ENCODE measurements at places on chromosomes 3 and 15. TPM values are rescaled to one million over a fixed set of nuclear protein-coding genes. Genes with fewer than 3 reads are reported as not detected.

PLSCR5 gene
- total RNA-seq: not detected

DNA sequence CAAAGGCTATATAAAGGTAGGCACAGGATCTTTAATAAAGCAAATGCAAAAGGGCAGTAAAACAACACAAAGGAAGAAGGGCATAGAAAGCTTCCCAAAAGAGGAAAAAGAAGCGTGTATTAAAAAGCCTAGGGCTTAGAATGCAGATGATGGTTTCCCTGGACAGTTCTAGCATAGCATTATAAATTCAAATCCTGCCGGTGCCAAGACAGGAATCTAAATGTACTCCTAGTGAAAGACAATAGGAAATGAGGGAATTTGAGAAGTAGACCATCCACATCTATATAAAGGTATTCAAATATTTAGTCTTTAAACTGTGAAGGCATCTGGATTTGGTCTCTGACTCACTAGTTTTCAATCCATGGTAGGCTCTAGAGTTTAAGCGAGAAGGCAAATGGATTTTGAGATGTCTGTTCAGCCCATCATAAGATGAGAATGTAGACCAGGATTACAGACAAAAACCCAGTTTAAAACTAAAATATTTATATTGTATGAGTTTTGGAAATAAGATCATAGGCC lies 431.8 kb downstream of the TBL1XR1 start:
- DNase-seq: no peak

PLIN1 gene
- total RNA-seq: not detected

- DNase-seq: peak; percentile 94
Observed at GRCh38 chr3:15647611-15648167, 46.1 kb downstream of the BTD start.

GRCh38 chr3:113485161-113485609 lies 29.8 kb downstream of the SPICE1 start:
- DNase-seq: no peak

AMIGO3 gene
- 4.2 TPM for total RNA-seq

DNA sequence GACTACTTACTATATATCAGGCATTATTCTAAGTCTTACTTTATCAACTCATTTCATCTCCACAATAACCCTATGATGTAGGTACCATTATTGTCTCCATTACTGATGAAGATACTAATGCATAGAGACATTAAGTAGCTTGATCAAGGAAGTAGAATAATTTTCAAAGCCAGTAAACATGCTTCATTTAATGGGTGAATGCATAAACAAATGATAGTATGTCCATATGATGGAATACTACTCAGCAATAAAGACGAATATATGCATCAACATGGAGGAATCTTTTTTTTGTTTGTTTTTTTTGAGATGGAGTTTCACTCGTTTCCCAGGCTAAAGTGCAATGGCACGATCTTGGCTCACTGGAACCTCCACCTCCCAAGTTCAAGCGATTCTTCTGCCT lies 184.9 kb downstream of the FMN1 start:
- no peak for DNase-seq

DNA sequence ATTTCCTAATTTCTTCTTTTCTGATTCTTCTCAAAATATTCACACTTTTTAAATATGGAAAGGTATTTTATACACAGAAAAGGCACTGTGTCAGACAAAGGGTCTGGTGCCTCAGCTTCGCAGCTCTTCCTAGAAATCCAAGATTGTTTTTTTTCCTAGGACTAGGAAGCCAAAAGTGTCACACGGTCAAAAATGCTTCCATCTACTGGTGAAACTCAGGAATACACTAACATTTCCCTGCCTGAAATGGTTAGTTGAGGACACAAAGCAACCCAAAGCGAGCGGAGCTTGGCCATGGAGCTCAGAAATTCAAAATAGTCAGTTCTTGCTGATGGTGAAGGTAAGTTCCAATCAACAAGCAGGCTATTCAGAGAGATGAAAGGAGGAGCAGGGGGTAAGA lies 426.5 kb upstream of the RASGRP1 start:
- DNase-seq: peak; percentile 71

MYL3 gene
- total RNA-seq: not detected

CISH gene
- 8.4 TPM for total RNA-seq

DNA sequence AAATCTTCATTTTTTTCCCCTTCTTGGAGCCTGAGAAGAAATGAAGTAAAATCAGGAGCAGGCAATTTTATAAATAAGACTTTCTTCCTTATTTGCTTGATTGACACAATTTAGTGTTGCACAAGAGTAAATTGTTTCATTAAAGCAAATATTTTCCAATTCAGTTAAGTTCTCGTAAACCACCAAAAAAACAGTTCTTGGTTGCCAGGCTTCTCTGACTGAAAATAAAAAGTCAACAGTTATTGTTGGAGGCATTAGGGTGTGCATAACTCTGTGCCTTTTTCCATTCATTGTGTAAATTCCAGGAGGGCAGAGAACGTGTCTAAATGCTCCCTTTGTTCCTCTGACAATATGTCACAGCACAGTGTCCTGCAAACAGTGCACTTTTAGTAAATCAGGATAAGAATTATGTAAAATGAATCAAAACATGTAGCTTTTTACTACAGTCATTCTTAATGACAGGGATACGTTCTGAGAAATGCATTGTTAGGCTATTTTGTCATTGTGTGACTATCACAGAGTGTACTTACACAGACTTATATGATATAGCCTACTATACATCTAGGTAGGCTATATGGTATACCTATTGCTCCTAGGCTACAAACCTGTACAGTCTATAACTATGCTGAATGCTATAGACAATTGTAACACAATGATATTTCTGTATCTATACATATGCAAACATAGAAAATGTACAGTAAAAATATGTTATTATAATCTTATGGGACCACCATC lies at the start of gene CP:
TSS of gene CP (minus strand) at position 47 of the 735 bp plus-strand sequence. CDS start at position 10, 37 bp downstream.
- no peak for DNase-seq

DNA sequence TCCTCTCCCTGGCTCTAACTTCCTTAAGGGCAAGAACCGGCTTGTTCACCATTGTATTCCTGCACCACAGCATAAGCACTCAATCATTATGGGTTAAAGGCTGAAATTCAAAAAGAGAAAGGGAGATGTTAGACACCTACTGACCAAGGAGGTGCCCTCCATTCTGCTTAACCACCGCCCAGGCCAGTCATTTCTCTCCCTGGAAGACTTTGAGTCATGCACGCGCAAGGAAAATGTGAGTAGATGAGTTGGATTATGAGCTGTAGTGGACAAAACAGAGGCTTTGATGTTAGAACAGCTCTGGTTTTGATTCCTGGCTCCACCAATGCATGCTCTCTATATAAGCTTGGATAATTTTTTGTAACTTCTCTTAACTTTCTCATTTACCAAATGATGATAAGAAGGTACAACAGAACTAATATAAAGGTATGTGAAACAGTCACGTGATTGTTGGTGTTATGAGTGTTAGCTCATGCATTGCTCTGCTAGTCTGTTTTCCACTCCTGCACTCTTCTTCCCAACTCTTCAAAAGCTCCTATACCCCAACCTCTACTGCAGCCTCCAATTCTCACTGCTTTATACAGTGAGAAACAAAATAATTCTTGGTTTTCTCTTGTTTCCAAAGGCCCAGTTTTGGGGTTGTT lies 148.4 kb upstream of the ATP11B start:
- no peak for DNase-seq

DNA sequence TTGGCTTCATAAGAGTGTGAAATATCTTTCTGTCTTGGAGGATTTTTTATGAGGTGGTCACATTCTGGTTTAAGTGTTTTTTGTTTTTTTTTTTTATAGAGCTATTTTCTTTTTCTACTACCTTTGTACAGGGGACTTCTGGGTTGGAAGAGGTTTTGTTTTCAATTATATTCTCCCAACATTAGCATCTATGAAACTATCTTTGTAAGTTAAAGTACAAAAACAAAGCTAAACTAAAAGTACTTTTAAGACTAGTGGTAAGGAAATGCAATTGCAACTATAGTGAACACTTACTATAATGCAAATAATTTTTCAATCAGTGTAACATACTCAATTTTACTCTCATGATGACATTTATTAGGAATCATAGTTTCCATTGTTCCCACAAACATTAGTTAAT lies 688.2 kb downstream of the SI start:
- DNase-seq: no peak

MAGEL2 gene
- 2.2 TPM for total RNA-seq

DNA sequence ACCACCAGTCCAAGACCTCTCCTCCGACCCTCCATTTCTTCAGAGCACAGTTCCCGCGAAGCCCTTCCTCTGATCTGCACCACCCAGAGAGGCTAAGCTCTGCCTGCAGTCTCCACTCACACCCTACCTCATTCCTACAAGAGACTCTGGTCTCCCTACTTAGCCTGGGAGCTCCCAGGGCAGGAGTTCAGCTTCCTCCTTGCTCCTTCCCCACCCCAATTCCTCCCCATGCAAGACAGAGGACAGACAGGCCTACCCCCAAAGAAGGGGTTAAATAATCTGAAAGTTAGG lies 12.6 kb upstream of the VIPR1 start:
- no peak for DNase-seq

GRCh38 chr15:40342416-40343320 lies 1.9 kb upstream of the CCDC9B start:
- no peak for DNase-seq

DNA sequence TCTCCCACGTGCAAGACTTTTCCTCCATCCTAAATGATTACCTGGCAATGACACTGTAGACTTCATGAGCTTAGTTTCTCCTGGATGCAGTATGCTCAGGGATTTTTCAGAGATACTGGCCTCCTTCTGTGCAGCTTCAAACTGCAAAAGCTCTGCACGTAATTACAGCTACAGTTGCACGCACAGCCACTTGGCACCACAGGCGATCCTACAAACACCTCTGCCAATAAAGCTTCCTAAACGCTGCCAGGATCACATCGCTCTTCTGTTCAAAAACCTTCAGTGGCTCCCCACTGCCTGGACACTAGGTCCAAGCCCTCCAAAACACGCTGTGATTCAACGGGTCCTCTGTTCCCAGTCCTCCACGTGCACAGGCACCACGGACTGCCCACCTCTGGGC lies 49.5 kb downstream of the NUP210 start:
- DNase-seq: no peak

- no peak for DNase-seq
Observed at GRCh38 chr3:66165660-66166059, 55.1 kb upstream of the SLC25A26 start.

GRCh38 chr15:70053001-70053715 lies 44.6 kb downstream of the TLE3 start:
- no peak for DNase-seq

DNA sequence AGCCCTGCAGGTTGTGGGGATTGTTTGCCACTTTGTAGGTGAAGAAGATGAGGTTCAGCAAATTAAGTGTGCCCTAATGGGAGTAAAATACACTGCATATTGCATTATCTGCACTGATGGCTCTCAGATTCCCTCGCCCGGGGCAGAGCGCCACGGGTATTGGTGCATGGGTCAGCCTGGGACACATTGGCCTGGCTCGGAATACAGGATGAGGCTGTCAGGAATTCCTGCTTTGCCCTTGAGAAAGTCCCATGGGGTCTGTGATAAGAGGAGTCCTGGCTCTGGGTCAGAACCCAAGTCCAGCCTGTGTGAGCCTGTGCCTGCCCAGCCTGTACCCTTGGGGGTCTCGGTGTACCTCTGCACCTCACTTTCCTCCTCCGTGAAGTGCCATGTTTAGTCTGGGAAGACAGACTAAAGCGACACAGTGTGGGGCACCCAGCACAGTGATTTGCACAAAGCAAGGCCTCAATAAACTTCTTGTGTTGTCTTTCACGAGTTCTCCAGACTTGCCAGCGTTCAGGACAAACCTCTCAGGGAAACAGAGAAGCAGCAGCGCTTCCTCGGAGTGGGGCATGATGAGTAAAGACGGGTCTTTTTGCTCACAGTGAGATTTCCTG lies 107.6 kb downstream of the LRRK1 start:
- DNase-seq: no peak

CNOT10 gene
- total RNA-seq: 23.9 TPM

ALDH1A3 gene
- 148 TPM for total RNA-seq

SEMA3B gene
- 3.3 TPM for total RNA-seq

CAMKV gene
- total RNA-seq: not detected

- DNase-seq: peak; percentile 96
Observed at GRCh38 chr15:43329960-43330779, at the start of gene LCMT2. Gene LCMT2 (minus strand): TSS chr15:43330573. CDS start chr15:43330489, 84 bp downstream.

GOLGA8T gene
- not detected for total RNA-seq

- DNase-seq: no peak
Observed at GRCh38 chr3:53114412-53115074, 15.7 kb downstream of the RFT1 start.

DNA sequence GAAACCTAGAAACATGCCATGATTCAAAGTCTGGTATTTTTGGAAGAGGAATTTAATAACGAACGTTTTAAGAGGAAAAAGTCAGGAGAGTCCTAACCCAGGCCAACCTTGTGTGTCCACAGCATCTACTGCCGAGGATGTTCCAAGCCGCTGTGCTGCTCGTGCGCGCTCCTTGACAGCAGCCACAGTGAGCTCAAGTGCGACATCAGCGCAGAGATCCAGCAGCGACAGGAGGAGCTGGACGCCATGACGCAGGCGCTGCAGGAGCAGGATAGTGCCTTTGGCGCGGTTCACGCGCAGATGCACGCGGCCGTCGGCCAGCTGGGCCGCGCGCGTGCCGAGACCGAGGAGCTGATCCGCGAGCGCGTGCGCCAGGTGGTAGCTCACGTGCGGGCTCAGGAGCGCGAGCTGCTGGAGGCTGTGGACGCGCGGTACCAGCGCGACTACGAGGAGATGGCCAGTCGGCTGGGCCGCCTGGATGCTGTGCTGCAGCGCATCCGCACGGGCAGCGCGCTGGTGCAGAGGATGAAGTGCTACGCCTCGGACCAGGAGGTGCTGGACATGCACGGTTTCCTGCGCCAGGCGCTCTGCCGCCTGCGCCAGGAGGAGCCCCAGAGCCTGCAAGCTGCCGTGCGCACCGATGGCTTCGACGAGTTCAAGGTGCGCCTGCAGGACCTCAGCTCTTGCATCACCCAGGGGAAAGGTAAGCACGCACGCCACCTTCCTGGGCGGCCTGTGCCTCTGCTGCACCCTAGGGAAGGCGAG lies 28.4 kb downstream of the PML start:
- no peak for DNase-seq

EPHB1 gene
- total RNA-seq: 2.1 TPM

CFAP91 gene
- 0.10 TPM for total RNA-seq

DNA sequence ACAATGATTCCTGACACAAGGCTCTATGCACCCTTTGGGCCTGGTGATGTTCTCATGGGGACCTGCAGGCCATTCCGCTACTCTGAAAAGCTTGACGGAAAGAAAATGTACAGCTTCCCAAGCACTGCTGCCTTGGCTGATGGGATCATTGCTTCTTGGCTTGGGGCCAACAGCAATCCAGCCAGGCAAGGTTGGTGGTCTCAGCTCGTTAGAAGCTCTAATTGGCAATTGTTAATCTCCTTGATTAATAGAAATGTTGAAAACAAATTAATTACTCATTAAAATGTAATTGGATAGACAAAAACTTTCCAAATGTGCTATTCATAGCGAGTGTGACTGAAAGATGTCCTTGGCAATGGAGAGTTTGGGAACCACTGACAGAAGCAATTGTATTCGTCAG lies 16.3 kb upstream of the MYZAP start:
- no peak for DNase-seq

- no peak for DNase-seq
Observed at GRCh38 chr3:29576181-29576580, 295.3 kb downstream of the RBMS3 start.

- no peak for DNase-seq
Observed at GRCh38 chr3:33250712-33251111, 26.5 kb upstream of the FBXL2 start.
